CD4-positive, alpha-beta T cell treated with Interferon alpha-2 for 1 hour (primary cell): ENCODE measurements at places on chromosomes 1 and 21.

- DNase-seq = no peak
Observed at GRCh38 chr1:104706631-104707147, 957.0 kb downstream of the AMY1C start.

- DNase-seq = no peak
Observed at GRCh38 chr1:17441993-17442357, 2.5 kb upstream of the RCC2 start.

DNA sequence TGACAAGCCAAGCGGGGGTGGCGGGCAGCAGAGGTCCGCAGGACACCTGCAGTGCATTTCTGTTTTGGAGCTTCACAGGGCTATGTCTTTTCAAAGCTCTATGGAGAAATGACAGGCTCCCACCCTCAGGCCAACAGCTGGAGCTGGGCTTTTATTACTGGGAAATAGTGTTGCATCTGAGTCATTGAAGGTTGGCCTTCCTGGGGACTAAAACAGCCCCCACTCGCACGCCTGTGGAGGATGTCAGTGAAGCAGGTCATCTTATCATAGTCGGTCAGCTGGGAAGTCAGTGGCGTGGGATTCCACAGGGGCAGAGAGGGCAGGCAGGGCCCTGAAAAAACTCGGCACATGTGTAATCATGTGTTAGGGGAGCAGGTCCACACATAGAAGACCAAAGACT lies 55.3 kb downstream of the NTPCR start:
- DNase-seq = no peak

- DNase-seq = no peak
Observed at GRCh38 chr1:209884665-209885117, 53.3 kb upstream of the SYT14 start.

GRCh38 chr1:152148051-152148450 lies 11.0 kb downstream of the RPTN start:
- no peak for DNase-seq
